ENCODE measurements at places on chromosomes 2 and 18. TPM values are rescaled to one million over a fixed set of nuclear protein-coding genes. Genes with fewer than 3 reads are reported as not detected.

TOGARAM2 gene
- 3.2 TPM for total RNA-seq

ADCYAP1 gene
- 5.0 TPM for total RNA-seq

RIT2 gene
- total RNA-seq = not detected

MC5R gene
- total RNA-seq = not detected

STPG4 gene
- not detected for total RNA-seq

MALL gene
- total RNA-seq = 1.5 TPM

COL6A3 gene
- total RNA-seq = 0.17 TPM

CABLES1 gene
- 11.8 TPM for total RNA-seq

SS18 gene
- total RNA-seq = 96.5 TPM

APCDD1 gene
- total RNA-seq = not detected

ACADL gene
- total RNA-seq = not detected

ALPP gene
- 6.2 TPM for total RNA-seq

GKN1 gene
- not detected for total RNA-seq

RTN4 gene
- total RNA-seq = 110 TPM

DNA sequence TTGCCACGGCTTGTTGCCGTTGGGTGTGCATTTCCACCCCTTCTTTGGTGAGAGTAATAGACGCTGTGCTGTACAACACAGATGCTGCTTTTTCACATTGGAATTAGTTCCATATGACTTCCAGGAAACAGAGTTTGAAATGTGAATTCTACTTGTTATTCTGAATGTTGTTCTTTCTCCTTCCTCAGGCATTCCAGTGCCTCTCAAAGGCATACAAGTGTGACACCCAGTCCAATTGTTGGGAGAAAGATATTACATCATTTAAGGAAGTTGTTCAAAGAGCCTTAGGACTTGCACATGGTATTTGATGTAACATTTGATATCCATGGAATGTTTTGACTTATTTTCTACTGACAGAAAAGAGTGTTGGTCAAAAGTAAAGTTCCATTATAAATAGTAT, 134.4 kb upstream of the LTBP1 start:
- DNase-seq = no peak

GRCh38 chr2:119415630-119416029, 16.0 kb upstream of the TMEM37 start:
- DNase-seq = no peak

DNA sequence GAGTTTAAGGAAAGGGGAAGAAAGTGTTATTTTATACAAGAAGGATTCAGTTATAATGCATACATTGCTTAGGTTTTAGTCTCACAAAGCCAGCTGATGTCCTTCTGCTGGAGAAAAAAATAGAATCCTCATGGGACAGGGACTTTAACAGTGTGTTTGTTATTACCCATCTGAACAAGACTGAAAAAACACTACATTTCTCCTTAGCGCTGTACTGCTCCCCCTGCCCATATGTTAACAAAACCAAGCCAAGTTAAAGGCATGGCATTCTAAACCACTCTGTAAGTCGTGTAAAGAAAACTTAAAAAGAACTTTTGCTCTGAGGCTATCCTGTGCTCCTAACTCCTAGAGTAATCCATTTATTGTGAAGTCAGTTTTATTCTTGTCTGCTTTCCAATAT, 102.6 kb upstream of the NYAP2 start:
- no peak for DNase-seq

DNA sequence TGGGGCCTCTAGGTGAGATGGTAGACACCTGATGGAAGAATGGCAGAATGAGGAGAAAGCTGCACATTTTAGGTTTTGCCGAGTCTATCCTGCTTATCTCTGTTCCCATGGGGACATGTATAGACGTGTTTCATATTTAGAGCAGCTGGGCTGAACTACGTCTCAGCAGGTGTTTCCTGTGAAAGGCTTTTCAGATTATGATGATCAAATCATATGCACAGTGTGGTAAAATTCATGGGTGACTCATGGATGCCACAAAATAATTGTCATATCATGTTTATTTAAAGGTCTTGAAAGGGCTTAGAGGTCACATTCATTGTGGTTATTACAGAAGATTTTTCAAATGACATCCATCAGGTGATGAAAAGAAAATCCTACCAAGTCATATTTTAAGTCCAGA, 90.5 kb downstream of the ICOS start:
- DNase-seq = no peak

DNA sequence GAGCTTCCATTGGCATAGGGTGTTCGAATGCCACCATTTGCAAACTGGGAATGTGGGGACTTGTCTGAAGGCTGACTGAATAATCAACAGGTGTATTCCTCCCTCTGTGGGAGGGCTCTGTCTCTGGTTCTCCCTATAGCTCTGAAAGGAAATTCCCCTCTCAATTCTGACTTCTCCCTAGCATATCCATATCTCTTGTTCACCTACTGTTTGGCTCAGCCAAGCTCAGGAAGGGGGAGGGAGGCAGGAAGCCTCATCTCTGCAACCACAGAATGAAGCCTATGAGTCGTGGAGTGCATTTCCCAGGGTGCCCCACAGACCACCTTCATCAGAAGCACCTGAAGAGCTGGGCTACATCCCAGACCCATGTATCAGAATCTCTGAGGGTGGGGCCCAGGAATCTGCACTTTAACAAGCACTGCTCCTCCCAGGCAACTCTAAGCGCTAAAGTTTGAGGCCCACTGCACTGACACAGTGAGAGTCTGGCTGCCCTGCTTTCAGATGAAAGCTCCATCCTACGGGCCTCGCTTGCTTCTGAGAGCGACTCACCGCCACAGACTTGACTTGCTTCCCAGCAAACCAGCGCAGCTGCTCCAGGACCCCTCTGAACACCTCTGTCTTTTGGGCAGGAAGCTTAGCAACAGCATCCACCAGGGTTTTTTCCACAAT, 32.0 kb downstream of the XDH start:
- no peak for DNase-seq

DNA sequence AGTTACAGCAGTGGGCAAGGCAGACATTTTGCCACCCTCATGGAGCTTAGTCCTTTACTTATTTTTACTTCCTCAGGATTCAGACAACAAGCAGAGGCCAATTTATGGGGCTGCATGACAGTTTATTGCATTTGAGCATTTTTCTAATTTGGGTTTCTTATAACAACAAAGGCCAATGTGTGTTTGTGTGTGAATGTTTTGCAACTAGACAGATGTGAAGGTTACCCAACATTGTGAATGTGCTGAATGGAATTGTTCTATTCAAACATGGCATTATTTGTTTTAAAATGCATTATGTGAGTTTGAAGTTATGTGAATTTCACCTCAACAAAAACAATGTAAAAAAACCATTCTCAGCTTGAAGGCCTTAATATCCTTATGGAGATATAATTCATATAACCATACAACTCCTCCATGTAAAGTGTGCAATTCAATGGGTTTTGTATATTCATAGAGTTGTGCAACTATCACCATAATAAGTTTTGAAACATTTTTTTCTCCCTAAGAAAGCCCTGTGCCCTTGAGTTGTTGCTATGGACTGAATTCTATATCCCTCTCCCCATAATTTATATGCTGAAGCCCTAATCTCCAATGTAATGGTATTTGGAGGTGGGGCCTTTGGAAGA, 57.3 kb downstream of the CCDC195 start:
- no peak for DNase-seq

DNA sequence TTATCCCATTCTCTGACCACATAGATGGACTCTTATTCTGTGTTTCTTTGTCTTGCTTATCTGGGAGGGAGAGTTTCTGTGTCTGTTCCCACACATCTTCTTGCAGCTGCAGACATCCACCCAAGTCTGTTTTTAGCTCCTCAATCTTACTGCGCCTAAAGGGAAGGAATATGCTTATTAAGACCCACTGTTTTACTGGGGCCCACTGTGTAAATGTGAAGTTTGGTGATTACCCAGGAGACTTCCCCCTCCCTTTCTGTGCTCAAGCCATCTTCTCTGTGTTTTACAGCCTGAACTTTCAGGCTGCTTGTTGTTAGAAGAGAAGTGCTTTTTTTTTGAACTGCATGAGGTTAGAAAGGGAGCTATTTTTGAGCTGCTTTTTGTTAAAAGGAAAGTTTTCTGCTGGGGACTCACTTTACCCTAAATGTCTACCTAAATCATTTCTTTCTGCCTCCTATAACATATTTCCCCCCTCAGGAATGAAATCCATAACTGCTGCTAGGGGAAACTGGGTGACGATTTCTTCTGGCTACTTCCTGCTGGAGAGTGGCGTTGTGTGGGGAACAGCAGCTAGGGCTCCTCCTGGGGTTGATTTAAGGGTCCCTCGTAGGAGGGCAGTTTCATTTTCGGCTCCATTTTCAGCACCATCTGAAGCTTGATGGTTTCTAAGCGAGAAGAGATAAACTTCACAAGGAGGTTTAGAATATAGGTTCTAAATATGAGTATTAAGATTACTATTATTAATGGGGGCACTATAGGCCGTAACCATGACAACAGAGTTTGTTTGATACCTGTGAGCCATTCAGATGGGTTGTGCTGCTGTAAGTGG, 39.5 kb upstream of the GMCL1 start:
- peak; percentile 9 for DNase-seq

- DNase-seq = no peak
These were observed 93.7 kb upstream of the ZNF516 start for GRCh38 chr18:76588601-76589226.

GRCh38 chr18:47274961-47275360, 23.5 kb upstream of the SKOR2 start:
- DNase-seq = no peak

GRCh38 chr2:113200236-113200635, 26.5 kb downstream of the PSD4 start:
- no peak for DNase-seq

- no peak for DNase-seq
These were observed 35.2 kb downstream of the CNGA3 start for GRCh38 chr2:98381494-98381893.

- no peak for DNase-seq
These were observed 127.3 kb downstream of the DDX1 start for GRCh38 chr2:15718944-15719323.

GRCh38 chr2:176104316-176105077, 2.6 kb upstream of the HOXD11 start:
- no peak for DNase-seq

- no peak for DNase-seq
These were observed 30.3 kb downstream of the ZC3H15 start for GRCh38 chr2:186516396-186516795.

GRCh38 chr2:236565212-236565611, 4.4 kb upstream of the ACKR3 start:
- no peak for DNase-seq

GRCh38 chr2:47483191-47483590, 80.2 kb downstream of the MSH2 start:
- DNase-seq = no peak

DNA sequence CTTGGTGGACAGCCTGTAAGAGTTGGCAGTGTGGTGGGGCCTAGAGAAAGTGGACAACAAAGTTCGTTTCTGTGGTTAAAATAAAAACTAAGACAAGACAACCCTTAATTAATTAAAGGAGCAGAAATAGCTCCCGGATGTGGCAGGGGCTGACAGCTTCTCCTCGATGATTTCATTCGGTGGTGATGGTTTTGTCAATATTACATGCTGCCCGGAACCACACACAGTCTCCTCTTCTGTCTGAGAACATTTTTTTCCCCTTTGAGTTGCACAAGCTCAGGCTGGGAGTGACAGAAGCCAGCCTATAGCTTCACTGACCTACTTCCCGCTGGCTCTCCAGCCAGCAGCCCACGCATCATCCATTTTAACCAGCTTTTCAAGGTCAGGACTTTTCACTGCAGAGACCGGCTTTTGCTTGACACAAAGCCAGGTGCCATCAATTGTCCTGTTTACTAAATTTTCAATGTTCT, 378.8 kb downstream of the SLC4A3 start:
- DNase-seq = peak; percentile 16

- DNase-seq = peak; percentile 41
These were observed 25.3 kb downstream of the XPO1 start for GRCh38 chr2:61512768-61513398.

DNA sequence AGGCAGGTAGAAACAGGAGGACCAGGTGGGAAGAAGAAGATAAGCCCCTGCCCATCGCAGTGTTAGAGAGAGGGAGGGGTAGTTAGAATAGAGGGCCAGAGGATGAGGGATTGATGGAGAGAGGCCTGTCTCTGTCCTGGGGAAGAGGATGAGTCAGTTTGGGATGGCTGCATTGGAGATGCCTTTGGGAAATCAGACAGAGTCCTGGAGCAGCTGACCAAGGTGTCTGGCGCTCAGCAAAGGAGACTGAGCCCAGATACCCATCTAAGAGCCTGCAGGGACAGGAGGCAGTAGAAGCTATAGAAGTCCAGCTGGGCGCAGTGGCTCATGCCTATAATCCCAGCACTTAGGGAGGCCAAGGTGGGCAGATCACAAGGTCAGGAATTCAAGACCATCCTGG, 177.8 kb upstream of the HAAO start:
- DNase-seq = no peak

- DNase-seq = peak; percentile 56
These were observed 707.7 kb downstream of the LRP1B start for GRCh38 chr2:141423124-141423523.

- no peak for DNase-seq
These were observed 52.3 kb downstream of the ARHGAP28 start for GRCh38 chr18:6781796-6782195.

DNA sequence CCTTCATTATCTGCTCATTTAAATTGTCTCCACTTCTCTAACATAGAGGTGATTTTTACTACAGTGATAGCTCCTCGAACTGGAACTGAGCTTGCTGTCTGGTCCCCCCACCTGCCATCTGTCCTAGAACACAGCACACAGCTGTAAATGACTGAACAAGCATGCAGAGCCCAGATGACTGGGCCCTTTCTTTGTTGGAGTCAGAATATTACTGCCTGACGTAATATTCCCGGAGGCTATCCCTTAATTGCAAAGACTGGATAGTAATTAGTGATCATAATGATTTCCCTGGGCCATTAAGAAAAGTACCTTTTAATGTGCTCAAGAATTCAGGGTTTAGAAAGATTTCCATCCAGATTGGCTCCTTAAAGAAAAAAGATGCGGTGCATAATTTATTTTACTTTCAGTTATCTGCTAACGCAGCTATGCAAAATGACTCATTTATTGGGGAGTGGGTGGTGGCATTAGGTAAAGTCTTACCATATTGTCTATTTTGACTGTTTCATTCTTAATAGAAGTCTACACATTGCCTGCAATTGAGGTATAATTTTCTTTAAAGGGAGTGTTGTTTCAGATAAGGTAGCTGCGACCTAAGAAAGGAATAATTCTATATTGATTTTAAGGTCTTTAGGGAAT, 84.4 kb downstream of the MAP4K4 start:
- DNase-seq = no peak

GRCh38 chr18:10560452-10561045, 34.7 kb downstream of the NAPG start:
- DNase-seq = peak; percentile 81

- no peak for DNase-seq
These were observed 73.1 kb upstream of the DSG1 start for GRCh38 chr18:31244771-31245394.
